Thymus (tissue), 14 donors: ENCODE measurements at places on chromosomes 1 and 21. TPM values are rescaled to one million over a fixed set of nuclear protein-coding genes. Genes with fewer than 3 reads are reported as not detected.

- no peak overlapping the region for H3K4me3 ChIP-seq
- H3K36me3 ChIP-seq = no peaks in the 10 kb centered on the region
- DNase-seq = no peak
- H3K27me3 ChIP-seq = no peaks in the 10 kb centered on the region
- H3K4me1 ChIP-seq = no peaks in the 10 kb centered on the region
- no peak overlapping the region for H3K27ac ChIP-seq
Observed at GRCh38 chr1:186689376-186689775, 9.2 kb upstream of the PTGS2 start.

GRCh38 chr1:3029481-3029961 lies 8.3 kb downstream of the ACTRT2 start:
- no peak overlapping the region for H3K27ac ChIP-seq
- H3K4me1 ChIP-seq = peaks cover 41% of the 10 kb centered on the region
- DNase-seq = no peak
- no peak overlapping the region for H3K4me3 ChIP-seq
- peaks cover 6% of the 10 kb centered on the region for H3K27me3 ChIP-seq

DNA sequence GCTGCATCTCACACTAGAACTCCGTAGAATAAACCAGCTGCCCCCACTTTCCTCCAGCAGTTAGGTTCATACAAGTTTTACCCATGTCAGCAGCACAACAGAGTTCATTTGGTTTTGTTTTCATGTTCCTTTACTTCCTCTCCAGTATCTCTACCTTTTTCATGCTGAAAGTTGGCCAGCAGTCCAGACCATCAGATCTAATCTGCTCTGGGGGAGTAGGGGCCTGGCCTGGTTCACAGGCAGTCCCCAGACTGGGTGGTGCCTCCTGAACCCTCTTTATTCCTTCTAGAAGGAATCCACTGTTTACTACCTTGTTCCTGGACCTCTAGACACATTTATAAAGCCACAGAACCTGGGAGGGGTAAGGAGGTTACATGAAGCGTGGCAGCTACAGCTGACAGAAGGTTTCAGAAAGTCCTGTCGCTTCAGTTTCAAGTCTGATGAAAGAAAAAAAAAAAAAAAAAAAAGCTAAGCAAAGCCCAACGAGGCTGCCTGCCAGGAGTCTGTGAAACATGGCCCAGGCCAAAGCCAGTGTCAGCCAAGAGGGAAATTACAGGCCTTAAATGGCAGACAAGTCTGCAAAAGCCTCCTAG lies 184.6 kb upstream of the JUN start:
- peak overlapping the region; percentile 89 for H3K27ac ChIP-seq
- H3K36me3 ChIP-seq = no peaks in the 10 kb centered on the region
- H3K4me3 ChIP-seq = no peak overlapping the region
- peak; percentile 29 for DNase-seq

- H3K27me3 ChIP-seq = no peaks in the 10 kb centered on the region
- no peak for DNase-seq
- no peak overlapping the region for H3K27ac ChIP-seq
- no peaks in the 10 kb centered on the region for H3K4me1 ChIP-seq
Observed at GRCh38 chr1:173410794-173411236, 66.3 kb upstream of the PRDX6 start.

DNA sequence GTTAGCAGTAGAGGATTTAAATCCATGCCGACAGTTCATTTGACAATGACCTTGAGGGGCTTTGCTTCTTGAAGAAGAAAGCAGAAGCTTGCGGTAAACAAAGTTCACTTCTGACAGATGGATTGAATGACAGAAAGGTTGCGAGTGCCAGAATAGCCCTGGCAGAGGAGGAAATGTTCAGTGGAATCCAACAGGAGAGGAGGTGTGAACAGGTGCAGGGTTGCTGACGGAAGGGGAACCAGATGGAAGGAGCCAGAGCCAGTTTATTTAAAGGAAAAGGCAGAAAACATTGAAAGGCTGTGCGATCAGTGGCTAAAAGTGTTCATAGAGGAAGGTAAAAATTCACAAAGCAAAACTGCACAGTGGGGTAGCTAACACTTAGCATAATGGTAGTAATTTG lies 141.0 kb downstream of the SDCCAG8 start:
- DNase-seq = no peak
- no peak overlapping the region for H3K4me3 ChIP-seq
- H3K4me1 ChIP-seq = no peaks in the 10 kb centered on the region
- H3K36me3 ChIP-seq = no peaks in the 10 kb centered on the region
- H3K27ac ChIP-seq = no peak overlapping the region

GRCh38 chr1:51425955-51426354 lies 93.1 kb downstream of the EPS15 start:
- no peak for DNase-seq
- H3K36me3 ChIP-seq = peaks cover 3% of the 10 kb centered on the region
- H3K4me1 ChIP-seq = no peaks in the 10 kb centered on the region
- no peak overlapping the region for H3K4me3 ChIP-seq

- H3K4me3 ChIP-seq = no peak overlapping the region
- no peaks in the 10 kb centered on the region for H3K4me1 ChIP-seq
- H3K36me3 ChIP-seq = no peaks in the 10 kb centered on the region
- no peak for DNase-seq
Observed at GRCh38 chr21:24096651-24097050, 1510.6 kb downstream of the MRPL39 start.

GRCh38 chr1:18769140-18769539 lies 90.3 kb downstream of the TAS1R2 start:
- no peak for DNase-seq
- H3K27ac ChIP-seq = no peak overlapping the region
- H3K27me3 ChIP-seq = peaks cover 3% of the 10 kb centered on the region
- no peaks in the 10 kb centered on the region for H3K36me3 ChIP-seq
- H3K4me1 ChIP-seq = no peaks in the 10 kb centered on the region

The KHDRBS1 gene
- 71.8 TPM for total RNA-seq

The TAS1R3 gene
- 0.19 TPM for total RNA-seq

The CDA gene
- 0.33 TPM for total RNA-seq

The LINGO4 gene
- 0.52 TPM for total RNA-seq
